CMK (cell line): ENCODE measurements at places on chromosomes 3 and 15.

GRCh38 chr3:94081884-94082283 lies 19.0 kb downstream of the NSUN3 start:
- no peak for DNase-seq

GRCh38 chr3:55544219-55544618 lies 57.1 kb upstream of the WNT5A start:
- DNase-seq, result no peak

DNA sequence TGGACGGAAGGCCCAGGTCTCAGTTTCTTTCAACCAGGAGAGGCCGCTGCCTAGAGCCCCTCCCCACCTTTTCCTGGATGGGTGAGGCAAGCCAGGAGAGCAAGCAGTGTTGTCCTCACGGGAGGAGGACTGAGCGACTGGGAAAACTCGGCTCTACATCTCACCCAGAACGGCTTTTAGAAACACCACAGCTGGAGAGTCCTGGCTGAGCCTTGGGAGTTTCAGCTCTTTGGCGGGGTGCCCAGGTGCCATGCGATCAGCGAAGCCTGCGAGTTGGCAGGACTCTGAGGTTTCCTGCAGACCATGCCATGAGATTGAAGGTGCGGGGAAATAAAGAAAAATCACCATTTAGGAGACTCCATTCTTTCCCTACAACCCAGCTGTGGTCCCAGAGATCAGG lies 26.0 kb downstream of the PPCDC start:
- DNase-seq, result no peak

DNA sequence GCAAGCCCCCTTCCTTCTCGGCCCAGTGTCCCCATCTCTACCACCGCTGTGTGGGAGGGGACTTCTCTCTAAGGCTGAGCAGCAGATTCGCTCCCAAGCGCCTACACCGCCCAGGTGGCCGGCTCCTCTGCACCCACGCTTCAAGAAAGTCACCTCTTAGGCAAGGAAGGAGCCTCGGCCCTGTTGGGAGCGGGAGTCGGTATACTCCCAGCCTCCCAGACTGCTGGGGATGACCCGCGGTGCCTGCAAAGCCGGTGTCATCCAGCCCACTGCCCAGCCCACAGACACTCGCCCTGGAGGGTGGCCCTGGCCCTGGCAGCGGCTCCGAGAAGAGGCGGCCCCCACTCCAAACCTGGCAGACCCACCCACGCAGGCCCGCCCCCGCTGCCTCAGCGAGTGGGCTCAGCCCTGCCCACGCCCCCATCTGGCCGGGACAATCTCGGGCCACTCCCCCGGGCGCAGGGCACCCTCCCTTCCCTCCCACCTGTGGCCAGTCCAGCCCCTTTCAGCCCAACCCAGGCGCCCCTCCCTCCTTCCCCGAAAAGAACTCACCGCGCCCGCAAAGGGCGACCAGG lies 396 bp downstream of the CHRNB4 start:
- DNase-seq, result no peak

- DNase-seq, result no peak
Observed at GRCh38 chr3:172461530-172462138, 13.4 kb upstream of the GHSR start.

DNA sequence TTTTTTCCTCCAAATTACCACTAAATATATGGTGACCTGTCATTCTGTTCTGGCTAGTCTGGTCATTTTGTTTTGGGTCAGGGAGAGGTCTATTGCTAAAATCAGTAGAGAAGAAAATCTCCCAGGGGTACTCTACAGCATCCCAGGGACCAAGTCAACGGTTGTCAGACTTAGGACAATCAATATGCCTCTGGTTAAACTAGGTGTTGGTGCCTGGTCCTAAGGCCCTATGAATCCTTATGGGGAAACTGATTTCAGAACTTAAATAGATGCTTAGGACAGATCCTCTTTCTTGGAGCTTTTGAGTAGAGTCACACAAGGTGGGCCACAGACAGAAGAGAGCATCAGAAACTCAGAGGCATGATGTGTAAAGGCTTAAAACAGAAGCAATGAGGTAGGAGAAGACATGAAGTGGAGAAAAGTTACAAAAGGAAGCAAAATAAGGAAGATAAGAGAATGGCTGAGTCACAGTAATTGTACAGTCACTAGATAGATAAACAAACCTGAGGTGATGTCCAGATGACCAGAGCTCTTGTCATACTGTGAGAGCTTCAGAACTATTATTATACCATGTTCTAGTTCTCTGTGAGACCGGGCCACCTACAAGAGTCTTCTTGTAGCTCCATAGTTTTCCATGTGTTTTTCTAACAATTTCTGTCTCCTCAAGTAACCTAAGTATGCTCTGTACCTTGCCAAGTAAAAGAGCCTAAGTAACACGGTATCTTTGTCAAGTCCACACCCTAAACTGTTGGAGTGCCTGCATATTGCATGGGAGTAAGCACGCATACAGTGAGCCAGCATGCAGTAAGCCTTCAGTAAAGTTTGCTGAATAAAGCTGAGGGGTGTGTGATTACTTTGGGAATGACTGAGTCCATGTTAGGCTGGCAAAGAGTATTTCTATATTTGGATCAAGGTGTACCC lies 44.6 kb upstream of the LEKR1 start:
- DNase-seq, result no peak

- no peak for DNase-seq
Observed at GRCh38 chr3:170491901-170492300, 73.2 kb downstream of the CLDN11 start.

DNA sequence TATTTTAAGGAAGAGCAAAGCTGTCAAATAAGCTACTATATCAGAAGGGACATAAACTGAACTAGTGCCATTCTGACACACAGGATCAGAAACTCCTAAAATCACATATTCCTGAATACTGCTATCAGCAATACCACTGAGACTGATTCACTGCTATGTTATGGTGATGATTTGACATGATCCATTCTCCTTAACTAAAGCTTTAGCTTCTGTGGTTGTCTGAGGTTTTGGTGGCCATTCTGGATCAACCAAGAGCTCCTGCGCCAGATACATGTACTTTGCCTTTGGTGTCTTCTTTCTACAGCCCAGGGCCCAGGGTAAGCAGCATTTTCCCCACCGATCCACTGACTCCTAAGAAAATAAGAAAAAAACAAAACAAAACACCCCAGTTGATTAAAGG lies 6.7 kb upstream of the GP5 start:
- DNase-seq, result no peak

DNA sequence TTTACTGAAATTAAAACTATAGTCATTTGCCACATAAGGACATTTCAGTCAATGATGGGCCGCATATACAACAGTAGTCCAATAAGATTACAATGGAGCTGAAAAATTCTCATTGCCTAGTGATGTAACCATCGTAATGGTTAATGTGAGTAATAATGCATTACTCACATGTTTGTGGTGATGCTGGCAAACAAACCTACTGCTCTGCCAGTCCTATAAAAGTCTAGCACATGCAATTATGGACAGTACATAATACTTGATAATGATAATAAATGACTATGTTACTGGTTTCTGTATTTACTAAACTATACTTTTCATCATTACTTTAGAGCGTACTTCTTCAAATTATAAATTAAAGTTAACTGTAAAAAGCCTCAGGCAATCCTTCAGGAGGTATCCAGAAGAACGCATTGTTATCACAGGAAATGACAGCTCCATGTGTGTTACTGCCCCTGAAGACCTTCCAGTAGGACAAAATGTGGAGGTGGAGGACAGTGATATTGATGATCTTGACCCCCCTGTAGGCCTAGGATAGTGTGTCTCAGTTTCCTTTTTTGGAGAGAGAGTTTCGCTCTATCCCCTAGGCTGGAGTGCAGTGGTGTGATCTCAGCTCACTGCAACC lies 102.7 kb downstream of the ATP1B3 start:
- no peak for DNase-seq

GRCh38 chr3:37197810-37198371 lies 23.5 kb upstream of the LRRFIP2 start:
- DNase-seq, result no peak

- DNase-seq, result no peak
Observed at GRCh38 chr15:85007741-85008397, 26.2 kb downstream of the PDE8A start.
